ENCODE measurements at places on chromosomes 1 and 21. TPM values are rescaled to one million over a fixed set of nuclear protein-coding genes. Genes with fewer than 3 reads are reported as not detected.

TTC4 gene
- 26.6 TPM for total RNA-seq

SPATA46 gene
- not detected for total RNA-seq

RNU1-2 gene
- 2,224 TPM for total RNA-seq

LEMD1 gene
- not detected for total RNA-seq

COL24A1 gene
- total RNA-seq, result 1.3 TPM

CRYBG2 gene
- total RNA-seq, result not detected
